Activated T-cell treated with anti-CD3 and anti-CD28 coated beads, Interleukin-2, amount 50 U/mL, for 1 hour (primary cell): ENCODE measurements at places on chromosomes 5 and 9.

- no peak for DNase-seq
Measured at GRCh38 chr5:16558984-16559629, 57.7 kb downstream of the RETREG1 start.

GRCh38 chr9:117723986-117724625 is 19.9 kb downstream of the TLR4 start:
- no peak for DNase-seq

DNA sequence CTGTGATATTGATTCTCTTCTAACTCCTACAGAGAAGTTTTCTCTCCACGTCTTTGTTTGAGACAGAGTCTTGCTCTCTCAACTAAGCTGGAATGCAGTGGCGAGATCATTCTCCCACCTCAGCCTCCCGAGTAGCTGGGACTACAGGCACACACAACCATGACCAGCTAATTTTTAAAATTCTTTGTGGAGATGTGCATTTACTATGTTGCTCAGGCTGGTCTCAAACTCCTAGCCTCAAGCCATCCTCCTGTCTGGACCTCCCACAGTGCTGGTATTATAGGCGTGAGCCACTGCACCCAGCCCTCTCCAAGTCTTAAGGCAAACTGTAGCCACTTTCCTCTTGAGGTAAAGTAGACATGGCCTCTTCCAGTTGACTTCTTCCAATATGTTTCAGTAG is 72.2 kb downstream of the SNX18 start:
- no peak for DNase-seq

DNA sequence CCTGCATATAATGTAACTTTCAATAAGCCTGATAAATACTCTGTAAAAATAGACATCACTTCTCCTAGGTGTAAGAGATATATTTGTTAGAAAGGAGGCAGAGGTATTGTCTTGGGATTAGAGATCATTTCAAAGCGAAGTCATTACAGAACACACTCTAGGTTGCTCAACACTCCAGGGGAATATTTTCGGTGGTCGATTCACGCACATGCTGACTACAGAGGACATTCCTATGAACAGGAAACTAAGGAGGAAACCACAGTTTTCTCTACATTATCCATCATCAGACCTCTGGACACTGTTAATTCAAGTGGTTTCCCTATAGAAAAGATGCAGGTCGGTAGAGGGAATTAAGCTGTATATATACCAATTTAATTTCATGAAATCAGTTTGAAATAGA is 370.0 kb downstream of the NDUFS4 start:
- no peak for DNase-seq

- DNase-seq: no peak
Measured at GRCh38 chr9:136482046-136482792, 621 bp downstream of the SEC16A start.

DNA sequence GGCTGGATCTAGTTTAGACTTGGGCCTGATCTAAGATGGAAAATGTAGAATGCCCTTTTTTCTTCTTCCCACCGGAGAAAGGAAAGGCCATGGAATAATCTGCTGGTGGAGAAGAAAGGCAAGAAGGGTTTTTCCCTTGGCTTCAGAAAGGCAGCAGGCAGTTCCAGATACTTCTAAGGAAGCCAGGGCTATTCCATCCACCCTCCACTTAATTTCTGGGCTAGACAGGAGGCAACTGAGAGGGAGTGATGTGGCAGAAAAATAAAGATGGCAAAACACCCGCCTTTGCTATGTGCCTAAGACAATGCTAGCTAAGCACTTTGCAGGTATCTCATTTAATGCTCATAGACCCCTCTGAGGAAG is 9.9 kb downstream of the MYOZ3 start:
- DNase-seq: no peak

- DNase-seq: no peak
Measured at GRCh38 chr9:18036422-18037187, 437.3 kb upstream of the ADAMTSL1 start.

DNA sequence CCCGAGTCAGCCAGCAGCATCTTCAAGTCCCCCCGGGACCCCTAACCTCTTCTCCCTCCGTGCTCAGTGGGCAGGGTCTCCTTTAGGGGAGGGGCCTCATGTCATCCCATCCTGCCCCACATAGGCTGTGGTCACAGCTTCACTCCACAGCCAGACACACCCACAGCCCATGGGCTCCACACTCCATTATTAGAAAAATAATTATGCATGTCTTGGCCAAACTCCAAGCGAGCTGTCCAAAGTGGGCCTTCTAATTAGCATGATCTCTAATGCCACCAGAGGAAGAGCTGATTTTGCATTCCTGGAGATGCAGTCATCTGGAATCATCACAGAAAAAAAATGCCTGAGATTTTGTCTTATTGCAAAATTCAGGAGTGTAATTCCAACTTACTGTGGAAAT is 418.2 kb downstream of the IRX2 start:
- no peak for DNase-seq

- DNase-seq: no peak
Measured at GRCh38 chr9:115672477-115673316, 480.9 kb upstream of the PAPPA start.
